GM12892 (cell line): ENCODE measurements at places on chromosomes 13 and 19.

DNA sequence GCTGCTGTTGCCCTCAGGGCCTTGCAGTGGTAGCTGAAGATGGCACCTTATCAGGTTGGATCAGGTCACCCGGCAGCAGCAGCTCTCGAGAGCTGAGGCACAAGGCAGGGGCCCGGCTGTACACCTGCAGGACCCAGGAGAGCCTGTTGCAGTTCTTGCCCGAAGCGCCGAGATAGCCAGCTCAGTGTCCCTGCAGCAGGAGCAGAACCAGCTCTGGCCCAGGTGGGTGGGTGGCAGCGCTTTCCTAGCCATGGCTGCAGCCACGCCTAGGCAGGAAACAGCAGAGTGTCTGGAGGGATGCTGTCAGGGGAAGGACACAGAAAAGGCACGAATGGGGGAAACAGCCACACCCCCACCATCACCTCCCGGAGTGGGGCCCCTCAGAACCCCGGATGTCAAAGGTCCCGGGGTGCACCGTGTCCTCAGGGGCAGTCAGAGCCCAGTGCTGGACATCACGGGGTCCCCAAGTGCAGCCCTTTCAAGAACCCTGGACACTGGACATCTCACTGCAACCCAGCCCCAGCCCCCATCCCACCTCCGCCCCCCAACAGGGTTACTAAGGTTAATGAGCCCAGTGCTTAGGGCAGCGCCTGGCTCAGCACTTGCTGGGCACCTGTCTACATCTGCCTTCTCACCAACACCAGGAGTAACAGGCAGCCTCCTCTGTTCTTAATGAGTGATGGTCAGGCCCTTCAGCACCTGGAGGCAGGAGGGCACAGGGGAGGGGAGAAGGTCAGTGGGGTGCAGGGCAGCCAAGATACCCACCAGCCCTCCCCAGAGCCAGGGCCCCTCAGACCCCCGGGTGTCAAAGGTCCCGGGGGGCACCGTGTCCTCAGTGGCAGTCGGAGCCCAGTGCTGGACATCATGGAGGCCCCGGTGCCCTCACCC, 8.7 kb downstream of the ACP4 start:
- no peak for DNase-seq

DNA sequence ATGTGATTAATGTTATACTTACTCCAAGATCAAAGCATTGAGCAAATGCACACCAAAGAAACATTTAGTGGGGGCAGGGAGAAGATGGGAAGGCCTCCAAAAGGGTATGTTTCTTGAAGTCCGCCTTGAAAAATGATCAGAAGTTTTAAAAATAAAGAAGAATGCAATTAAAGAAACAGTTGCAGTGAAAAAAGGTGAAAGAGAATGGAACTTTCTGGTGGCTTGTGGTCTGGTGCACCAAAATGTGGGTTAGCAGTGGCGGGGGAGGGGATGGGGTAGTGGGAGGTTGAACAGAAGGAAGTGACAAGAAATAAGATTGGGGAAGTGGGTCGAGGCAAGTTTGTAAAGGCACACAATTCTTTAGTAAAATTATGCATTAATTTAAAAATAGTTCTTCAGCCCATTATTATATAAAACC, 2.5 kb downstream of the LCP1 start:
- DNase-seq = no peak

DNA sequence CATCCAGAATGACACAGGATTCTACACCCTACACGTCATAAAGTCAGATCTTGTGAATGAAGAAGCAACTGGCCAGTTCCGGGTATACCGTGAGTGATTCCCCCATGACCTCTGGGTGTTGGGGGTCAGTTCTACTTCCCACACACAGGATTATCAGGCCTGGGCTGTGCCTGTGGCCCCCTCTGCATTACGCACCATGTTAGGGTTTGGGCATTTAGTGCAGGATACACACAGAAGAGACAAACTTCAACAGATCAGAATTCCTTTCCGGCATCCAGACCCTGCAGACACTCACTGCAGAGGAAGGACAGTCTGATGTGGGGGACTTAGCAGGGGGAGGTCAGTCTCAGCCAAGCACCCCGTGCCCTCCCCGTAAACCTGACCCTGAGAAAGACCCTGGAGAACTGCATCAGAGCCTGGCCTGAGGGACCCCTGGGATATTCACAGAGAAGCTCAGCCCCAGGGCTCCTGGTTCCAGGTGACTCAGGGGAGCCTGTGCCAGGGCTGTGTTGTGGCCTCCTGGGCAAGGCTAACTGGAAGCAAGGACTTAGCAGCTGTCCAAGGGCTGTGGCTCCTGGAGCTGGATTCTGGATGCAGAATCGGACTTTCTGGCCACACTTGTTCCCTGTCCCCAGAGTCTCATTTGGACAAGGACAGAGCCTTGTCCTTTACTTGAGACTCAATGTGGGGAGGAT, 1.7 kb downstream of the CEACAM5 start:
- no peak for DNase-seq

DNA sequence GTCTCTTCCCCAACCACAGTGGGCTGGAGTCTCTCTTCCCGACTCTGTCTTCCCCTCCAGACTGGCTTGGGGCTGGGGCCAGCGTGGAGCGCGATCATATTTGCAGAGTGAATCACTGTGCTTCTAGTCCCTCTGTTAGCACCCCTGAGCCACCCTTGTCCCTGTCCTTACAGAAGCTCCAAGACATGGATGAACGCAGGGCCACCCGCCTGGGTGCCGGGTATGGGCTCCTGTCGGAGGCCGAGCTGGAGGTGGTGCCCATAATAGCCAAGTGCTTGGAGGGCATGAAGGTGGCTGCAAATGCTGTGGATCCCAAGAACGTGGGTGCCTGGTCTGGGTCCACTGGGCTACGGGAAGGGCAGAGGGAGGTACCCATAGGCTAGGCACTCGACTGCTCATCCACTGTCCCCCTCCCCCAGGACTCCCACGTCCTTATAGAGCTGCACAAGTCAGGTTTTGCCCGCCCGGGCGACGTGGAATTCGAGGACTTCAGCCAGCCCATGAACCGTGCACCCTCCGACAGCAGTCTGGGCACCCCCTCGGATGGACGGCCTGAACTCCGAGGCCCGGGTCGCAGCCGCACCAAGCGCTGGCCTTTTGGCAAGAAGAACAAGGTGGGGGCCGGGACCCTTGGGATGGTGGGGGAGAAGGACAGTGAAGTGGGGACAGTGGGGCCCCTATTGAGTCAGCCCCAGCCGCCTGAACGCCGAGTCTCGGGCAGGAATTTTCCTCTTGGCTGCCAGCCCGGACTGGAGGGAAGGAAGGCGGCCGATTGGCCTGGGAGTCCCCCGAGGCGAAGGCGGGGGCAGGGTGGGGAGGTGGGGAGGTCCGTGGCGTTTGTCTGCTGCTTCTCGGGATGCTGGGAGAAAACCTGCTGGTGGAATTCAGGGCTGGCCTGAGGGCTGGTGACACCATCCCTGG, 5.2 kb downstream of the TRIP10 start:
- DNase-seq = no peak

GRCh38 chr19:47232422-47233211, 1.6 kb upstream of the BBC3 start:
- DNase-seq = no peak

DNA sequence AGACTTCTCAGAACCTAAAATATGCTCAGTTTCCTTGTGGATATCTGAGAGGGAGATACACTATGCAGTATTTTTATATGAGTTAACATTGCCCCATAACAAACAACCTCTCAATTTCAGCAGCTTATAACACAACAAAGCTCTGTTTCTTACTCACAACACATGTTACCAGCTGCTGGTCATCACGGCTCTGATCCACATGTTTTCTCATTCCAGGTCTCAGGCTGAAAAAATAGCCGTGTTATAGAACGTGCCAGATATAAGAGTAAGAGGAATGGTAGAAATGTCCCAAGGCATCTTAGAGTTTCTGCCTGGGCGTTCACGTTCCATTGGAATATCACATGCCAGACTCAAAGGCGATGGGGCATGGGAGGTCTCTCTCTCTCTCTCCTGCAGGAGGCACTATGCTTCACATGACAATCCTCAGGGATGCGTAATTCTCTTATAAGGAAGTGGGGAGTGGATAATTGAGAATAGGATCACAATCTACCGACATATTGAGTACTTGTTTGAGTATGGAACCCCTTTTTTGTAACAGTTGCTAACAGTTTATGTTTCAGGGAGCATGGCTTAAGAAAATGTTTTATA, 246.6 kb downstream of the NHLRC3 start:
- no peak for DNase-seq

DNA sequence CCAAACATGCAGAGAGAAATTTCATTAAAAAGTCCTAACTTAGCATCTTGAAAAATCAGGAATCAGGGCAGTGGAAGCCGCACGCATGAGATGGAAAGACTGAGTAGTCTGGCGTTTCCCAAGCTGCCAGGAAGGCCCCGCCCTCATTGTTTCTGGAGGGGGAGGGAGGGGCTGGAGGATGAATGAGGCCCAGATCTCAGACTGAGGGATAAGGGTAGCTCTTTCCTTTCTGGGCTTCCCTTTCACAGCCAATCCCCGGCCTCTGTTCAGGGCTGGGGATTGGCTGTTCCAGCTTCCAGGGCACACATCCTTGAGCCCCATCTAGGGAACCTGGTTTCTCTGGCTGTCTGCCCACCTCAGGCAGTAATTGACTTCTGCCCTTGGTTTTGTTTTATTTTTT, 7.3 kb downstream of the C19orf53 start:
- no peak for DNase-seq

DNA sequence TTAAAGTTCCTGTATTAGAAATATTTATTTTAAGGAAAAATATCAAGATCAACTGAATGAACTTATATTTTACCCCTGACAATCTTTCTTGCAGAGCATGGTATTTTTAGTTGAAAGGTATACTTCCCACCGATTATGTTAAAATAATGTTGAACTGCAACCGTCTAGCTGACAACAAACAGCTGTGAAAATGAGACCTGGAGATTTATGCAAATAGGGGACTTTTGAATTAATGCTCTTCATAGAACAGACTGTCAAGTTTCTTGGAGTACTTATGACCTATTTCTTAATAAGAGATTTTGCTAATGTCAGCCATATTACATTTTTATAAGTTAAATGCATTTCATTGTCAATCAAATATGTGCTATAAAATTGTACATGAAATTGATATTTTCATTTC, 210.9 kb downstream of the NALCN start:
- no peak for DNase-seq

- no peak for DNase-seq
These were observed 465.1 kb upstream of the PCDH20 start for GRCh38 chr13:61880578-61881283.

DNA sequence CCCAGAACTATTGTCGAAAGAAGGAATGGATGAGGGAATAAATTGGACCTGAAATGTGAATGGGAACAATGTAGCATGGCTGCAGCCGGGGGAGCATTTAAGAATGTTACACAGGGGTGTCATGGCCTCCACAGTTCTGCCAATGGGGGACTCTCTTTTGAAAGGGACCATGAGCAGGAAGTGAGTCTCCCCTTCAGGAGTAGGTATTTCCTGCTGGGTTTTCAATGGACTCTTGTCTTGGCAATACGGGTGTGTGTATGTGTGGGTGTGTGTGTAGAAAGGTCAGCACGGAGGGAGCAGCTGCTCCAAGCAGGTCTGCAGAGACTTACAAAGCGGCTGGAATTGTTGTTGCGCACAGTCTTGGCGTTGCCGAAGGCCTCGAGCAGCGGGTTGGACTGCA, 24.4 kb downstream of the MYO1F start:
- no peak for DNase-seq

- no peak for DNase-seq
These were observed 776.0 kb downstream of the DACH1 start for GRCh38 chr13:71090990-71091389.

- DNase-seq = no peak
These were observed 4.4 kb downstream of the GRTP1 start for GRCh38 chr13:113359571-113359970.

DNA sequence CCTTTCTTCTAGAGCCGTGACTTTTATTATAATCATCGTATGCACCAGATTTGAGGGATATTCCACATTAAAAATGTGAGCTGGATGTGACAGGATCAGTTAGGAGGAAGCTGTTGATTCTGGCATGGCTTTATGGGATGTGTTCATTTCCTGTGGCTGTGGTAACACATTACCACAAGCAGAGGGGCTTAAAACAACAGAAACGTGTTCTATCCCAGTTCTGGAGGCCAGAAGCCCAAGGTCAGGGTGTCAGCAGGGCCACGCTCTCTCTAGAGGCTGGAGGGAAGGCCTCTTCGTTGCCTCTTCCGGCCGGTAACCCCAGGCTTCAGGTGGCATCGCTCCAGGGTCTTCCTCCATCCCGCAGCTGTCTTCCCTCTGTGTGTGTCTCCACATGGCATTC, 14.5 kb downstream of the MED25 start:
- no peak for DNase-seq
